EL (cell line): ENCODE measurements at places on chromosomes 13 and 19.
A peak's percentile ranks its signal among the peaks of the same experiment; 100 is the strongest.

DNA sequence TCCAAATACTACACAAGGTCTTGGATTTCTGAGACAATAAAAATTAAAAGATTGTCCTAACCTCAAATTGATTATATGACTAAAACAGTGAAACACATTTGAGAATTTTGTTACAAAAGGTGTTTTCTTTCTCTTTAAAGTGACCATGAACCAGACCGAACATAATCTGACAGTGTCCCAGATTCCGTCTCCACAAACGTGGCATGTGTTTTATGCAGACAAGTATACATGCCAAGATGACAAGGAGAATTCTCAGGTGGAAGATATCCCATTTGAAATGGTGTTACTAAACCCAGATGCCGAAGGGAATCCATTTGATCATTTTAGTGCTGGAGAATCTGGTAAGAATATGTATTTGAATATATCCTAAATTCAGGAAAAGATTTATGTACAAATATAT, 10.4 kb downstream of the GPR180 start:
- no peak for DNase-seq

DNA sequence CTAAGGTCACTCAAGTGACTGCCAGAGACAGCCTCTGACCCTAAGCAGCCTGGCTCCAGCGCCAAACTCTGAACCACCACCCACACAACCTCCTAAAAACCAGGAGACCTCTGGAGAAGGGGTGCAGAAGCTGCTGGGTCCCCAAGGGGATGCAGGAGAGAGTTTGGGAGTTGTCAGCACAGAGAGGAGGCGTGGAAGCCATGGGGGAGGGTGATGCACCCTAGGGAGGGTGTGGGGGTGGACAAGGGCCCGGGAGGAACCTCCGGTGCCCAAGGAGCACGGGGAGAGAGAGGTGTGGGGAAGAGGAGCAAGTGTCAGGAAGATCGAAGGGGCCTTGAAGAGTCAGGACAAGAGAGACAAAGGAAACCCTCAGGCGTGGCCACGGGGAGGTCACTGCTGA, 2.1 kb upstream of the HIPK4 start:
- no peak for DNase-seq

- peak; percentile 62 for DNase-seq
These were observed 113.8 kb downstream of the IRS2 start for GRCh38 chr13:109672545-109672944.

GRCh38 chr13:49694446-49694845, 3.2 kb upstream of the EBPL start:
- DNase-seq = no peak

DNA sequence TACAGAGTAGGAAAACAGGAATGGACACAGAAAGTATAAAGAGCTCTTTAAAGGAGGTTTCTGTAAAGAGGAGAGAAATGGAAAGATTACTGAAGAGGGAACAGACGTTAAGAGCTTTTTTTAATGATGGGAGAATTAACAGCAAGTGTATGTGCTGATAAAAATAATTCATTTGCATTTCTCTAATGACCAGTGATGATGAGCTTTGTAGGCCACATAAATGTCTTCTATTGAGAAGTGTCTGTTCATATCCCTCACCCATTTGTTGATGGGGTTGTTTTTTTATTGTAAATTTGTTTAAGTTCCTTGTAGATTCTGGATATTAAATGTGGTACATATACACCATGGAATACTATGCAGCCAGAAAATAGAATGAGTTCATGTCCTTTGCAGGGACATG, 40.0 kb downstream of the MYO16 start:
- DNase-seq = no peak

DNA sequence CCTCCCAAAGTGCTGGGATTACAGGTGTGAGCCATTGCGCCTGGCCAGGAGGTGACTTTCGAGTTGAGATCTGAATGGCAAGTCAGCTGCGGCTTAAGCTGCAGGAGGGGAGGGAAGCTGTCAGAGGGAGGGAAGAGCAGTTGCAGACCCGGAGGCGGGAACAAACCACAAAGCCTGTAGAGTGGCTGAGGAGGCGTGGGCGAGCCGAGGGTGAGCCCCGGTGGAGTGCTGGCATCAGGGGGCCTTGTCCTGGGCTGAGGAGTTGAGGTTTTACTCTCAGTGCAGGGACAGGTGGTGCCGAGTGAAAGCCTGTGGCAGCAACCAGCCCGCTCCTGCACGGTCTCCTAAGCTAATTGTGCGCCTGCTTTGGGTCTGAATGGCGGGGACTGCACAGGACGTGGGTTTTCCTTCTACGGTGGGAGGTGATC, 24.2 kb downstream of the PPP1R37 start:
- no peak for DNase-seq

DNA sequence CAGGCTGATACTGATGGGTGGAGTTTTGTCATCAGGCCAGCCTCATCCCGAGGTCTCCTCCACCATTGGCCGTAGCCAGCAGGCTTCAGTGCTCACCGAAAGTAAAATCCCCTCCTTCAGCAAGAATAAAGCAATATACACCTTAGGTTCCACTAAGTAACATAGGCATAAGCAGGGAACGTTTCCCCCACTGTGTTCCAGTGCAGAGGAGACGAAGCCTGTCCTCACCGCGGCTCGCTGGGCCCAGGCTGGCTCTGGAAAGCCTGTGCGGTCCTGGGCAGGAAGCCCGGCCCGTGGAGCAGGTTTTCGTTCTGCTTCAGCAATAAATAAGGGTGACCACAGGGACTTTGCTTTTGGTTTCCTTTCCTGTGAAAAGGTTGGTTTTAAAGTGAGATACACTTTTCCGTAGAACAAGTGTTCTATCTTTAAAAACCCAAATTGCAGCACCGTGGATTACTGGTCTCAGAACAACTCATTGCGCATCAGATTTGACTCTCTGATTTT, 16.3 kb upstream of the TEX29 start:
- DNase-seq = no peak

DNA sequence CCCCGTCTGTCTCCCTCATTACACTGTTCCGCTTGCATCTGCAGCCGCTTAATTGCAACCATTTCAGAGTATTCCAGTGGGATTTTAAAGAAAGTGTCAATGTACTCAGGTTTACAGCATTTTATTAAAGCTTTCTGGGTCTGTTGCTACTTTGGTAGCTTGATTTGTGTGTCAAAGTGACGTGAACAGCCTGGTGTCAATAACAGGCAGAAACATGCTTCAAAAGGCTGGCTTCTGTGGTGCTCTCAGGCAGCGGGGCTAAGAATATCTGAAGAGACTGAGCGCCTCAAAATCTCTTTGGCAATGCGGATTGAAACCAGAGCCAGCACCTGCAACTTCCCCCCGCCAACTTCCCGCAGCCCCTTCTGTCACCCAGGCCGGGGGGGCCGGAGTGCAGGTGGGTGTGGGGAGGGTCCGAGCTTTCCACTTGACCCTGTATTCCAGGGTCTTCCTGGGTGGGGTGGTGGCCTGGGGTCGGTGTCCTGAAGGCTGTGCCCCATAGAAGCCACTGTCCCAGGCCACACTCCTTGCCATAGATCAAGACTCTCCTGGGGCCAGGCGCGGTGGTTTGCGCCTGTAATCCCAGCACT, 81.2 kb downstream of the KDM4B start:
- no peak for DNase-seq
